ENCODE measurements at places on chromosomes 3 and 15.

- no peak for DNase-seq
These were observed 386.3 kb upstream of the NR2F2 start for GRCh38 chr15:95944193-95944592.

GRCh38 chr15:80160570-80161156 lies 7.9 kb downstream of the FAH start:
- no peak for DNase-seq

DNA sequence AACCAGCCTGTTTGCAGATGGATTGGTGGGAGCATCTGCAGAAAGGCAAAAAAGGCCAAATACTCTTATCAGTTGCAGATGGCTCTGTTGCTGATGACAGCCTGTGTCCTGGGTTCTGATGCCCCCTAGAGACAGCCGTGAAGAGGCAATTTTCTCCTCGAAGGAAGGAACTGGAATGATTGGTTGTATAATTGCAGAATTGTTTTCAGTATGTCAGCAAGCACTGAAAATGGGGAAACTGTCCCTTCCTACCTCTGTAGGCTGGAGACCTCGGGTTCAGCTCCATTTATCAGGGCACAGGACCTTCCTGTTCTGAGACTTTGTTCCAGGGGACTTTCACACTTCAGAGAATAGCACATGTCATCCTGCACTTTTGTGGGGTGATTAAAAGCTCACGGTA lies 103.0 kb downstream of the PGPEP1L start:
- DNase-seq = no peak

- DNase-seq = no peak
These were observed 33.0 kb upstream of the SLC12A8 start for GRCh38 chr3:125245521-125245920.

GRCh38 chr3:189554868-189555557 lies 76.2 kb upstream of the TP63 start:
- DNase-seq = no peak

- no peak for DNase-seq
These were observed 968 bp upstream of the TMEM266 start for GRCh38 chr15:76058714-76059319.

GRCh38 chr3:193788189-193788991 lies 195.4 kb downstream of the OPA1 start:
- no peak for DNase-seq

DNA sequence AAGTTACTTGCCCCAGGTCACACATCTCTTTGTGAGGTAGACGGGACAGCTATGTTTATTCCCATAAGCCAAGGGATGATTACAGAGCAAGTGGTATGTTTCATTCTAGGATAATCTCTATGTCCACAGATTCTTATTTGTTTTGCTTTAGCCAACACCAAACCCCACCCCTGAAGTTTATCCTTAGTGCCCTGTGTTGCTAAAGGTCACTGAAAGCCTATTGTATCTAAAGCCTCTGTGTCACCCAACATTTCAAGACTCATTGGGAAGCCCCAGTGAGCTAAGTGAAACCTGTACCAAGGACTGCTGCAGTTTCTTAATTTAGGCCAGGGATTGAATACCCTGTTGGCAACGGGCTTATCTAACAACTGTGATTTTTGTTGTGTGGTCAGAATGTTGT lies 135.6 kb downstream of the ADAMTS9 start:
- no peak for DNase-seq

GRCh38 chr3:17398959-17399551 lies 343.4 kb downstream of the TBC1D5 start:
- DNase-seq = no peak

DNA sequence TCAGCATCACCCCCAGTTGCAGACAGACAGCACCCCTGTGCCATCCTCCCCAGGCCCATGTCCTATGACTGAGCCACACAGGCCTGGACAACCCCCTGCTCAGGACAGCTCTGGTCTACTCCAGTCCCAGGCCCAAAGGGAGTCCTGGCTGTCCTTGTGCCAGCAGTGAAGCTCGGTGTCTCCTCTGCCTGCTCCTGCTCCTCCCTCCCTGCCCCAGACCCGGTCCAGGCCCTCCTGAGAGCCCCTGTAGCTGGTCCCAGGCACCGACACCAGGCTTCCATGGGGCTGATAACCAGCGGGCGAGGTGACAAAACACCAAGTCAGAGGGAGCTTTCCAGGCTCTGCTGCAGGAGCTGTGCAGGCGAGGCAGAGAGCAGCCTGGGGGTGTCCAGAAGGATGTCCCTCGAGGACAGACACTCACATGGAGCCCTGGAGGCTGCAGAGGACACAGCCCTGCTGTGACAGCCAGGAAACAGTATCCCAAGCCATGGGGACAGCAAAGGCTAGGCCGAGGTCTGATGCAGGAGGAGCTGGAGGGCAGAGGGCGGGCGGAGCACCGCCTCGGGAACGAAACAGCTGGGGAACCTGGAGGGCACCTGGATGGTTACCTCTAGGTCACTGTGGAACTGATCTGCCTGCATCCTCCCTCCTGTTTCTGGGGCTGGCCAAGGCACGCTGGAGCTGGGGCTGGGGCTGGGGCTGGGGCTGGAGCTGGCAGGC lies 103.8 kb upstream of the PRR20G start:
- DNase-seq = no peak

GRCh38 chr15:60801395-60801794 lies 322.5 kb upstream of the ICE2 start:
- DNase-seq = no peak

GRCh38 chr3:126538316-126538715 lies 14.4 kb downstream of the CHST13 start:
- no peak for DNase-seq

- DNase-seq = no peak
These were observed 105.2 kb upstream of the EPHA3 start for GRCh38 chr3:89002191-89002590.

DNA sequence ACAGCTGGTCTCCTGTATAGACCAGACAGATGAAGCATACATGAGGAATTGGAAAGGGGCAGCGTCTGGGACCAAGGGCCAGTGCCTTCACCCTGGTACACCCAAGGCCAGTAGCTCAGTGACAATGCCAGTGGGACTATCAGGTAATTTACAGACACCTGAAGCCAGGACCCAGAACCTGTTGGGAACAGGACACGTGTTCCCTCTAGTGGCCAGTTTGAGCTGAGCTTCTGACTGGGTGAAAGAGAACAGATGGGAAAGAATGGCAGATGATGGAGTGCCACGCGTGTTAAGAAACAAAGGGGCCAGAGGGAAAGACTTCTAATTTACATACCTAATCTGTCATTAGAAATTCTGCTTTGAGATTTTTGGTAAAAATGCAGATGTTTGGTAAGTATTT lies 5.1 kb upstream of the SLC25A38 start:
- DNase-seq = peak; percentile 24

- no peak for DNase-seq
These were observed 34.8 kb upstream of the SKIL start for GRCh38 chr3:170322566-170323269.

GRCh38 chr3:8760506-8760905 lies 8.9 kb downstream of the OXTR start:
- no peak for DNase-seq

All from stimulated activated CD4-positive, alpha-beta T cell treated with anti-CD3 and anti-CD28 coated beads, TNF-alpha, amount 100 ng/mL, for 1 hour (primary cell).